ENCODE measurements at places on chromosomes 1 and 21.

GRCh38 chr1:93474321-93474720, 26.4 kb downstream of the FNBP1L start:
- no peak for DNase-seq

DNA sequence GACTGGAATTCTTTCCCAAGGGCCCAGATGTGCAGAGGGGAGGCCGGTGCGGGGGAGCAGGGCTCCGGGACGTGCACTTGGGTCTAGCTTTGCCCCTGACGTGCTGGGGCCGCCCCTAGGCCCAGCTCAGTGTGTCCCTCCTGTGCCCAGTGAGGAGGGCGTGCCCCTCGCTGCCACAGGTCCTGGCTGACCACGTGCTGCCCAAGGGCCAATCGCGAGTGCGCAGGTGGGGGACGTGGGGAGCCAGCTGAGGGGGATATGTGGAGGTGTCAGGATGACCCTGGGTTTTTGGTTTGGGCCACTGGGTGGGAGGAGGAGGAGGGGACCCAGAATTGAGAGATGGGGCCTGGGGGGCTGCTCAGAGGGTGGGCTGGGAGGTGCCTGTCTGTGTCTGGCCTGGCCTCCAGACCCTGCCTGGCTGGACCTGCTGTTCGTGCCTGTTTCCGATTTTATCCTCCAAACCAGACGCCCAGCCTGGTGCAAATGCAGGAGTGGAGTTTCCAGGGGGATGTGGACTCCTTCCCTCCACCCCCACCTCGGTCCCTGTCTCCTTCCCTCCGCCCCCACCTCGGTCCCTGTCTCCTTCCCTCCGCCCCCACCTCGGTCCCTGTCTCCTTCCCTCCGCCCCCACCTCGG, 6.1 kb upstream of the RNF223 start:
- DNase-seq: peak; percentile 11

DNA sequence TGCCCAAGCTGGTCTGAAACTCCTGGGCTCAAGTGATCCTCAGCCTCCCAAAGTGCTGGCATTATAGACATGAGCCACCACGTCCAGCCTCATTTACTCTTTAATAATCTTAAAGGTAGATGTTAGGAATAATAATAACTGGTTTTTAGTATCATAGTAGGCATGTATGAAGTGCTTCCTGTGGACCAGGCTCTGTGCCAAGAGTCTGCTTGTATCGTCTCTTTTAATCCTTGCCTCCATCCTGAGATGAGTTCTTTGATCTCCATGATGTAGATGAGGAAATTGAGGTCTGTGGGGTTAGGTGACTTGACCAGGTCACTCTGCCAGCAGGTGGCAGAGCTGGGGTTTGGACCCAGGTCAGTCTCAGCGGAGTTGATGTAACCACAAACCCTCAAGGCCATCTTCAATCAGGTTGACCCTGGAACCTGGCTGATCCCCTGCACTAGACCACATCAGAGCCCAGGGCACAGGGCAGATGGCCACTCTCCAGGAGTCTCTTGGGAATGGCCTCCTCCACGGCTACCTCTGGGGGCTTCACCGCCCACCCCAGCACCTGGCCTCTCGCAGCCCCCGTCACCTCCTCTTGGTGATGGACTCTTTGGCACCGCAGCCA, 11.3 kb downstream of the EFHD2 start:
- peak; percentile 36 for DNase-seq

- no peak for DNase-seq
These were observed 9.5 kb upstream of the PDIK1L start for GRCh38 chr1:26102119-26102518.

DNA sequence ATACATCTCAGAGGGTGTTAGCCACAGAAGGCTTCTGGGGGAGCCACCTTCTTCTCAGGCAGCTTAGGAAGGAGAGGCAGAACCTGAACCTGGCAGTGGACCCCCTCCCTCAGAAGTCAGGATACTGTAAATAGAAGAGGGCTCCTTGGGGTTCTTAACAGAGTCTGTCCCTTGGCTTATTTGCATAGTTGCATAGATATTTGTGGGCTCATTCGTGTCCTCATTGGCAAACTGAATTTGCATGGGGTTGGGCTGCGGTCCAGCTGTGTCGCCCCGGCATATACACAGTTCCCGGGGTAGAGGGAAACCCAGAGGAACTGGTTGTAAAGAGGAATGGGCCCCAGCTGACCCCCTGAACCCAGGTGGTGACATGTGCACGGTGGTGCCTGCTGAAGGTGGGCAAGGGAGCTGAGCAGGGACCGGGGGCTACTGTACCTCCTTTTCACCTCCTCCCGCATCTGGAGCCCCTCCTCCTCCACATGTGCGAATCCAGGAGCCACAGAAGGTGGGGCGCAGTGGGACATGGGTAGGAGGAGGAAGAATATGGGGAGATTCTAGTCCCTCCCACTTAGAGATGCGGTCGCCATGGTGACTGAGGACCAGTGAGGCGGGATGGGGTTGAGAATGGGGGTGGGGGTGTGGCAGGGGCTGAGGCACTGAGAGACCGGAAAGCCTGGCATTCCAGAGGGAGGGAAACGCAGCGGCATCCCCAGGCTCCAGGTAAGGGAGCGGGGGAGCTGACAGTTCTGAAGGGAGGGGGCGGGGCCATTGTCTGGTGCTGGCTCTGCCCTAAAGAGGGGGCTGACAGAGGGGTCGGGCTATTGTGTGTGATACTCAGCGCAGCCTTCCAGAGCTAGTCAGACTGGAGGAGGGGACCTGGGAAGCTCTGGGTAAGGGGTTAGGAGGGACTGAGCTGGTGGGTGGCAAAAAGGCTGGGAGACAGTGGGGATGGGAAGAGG, 3.7 kb upstream of the SEMA4A start:
- DNase-seq: no peak

GRCh38 chr1:93005252-93005598, 44.0 kb upstream of the DIPK1A start:
- no peak for DNase-seq

GRCh38 chr21:46622226-46622625, 13.2 kb upstream of the PRMT2 start:
- peak; percentile 34 for DNase-seq

- DNase-seq: no peak
These were observed 44.7 kb downstream of the SKI start for GRCh38 chr1:2272686-2273400.

DNA sequence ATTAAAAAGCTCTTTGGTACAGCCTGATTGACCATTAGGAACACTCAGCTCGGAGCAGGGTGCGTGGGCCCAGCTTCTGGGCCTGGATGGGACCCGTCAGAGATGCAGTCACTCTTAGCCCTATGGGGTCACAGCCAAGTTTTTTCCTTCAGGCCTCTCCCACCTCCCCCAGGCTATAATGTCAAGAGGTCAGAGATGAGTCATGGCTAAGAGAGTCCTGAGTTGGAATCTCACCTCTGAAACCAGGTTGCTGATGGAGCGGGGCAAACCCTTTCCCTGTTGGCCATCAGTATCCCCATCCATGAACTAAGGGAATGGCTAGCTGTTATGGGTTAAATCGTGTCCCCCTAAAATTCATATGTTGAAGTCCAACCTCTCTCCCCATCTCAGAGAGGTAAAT, 195.9 kb upstream of the POU3F1 start:
- no peak for DNase-seq
